Type B pancreatic cell (in vitro differentiated cells): ENCODE measurements at places on chromosomes 3 and 15.

DNA sequence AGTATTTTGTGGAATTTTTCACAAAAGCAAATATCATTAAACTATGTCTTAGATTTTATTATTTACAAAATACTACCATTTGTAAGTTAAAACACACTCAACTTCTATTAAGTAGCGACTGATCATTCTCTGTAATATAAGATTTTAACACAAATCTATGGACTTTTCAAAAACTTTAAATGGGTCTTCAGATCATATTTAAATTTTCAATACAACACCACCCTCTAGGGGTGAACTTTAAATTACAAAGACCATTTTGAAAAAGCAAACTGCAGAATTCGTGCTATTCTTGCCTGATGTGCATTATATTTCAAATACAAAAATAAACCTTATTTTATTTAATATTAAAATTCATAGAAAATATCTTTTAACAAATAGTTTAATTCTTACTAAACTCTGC is 8.2 kb upstream of the VGLL4 start:
- no peak for DNase-seq

DNA sequence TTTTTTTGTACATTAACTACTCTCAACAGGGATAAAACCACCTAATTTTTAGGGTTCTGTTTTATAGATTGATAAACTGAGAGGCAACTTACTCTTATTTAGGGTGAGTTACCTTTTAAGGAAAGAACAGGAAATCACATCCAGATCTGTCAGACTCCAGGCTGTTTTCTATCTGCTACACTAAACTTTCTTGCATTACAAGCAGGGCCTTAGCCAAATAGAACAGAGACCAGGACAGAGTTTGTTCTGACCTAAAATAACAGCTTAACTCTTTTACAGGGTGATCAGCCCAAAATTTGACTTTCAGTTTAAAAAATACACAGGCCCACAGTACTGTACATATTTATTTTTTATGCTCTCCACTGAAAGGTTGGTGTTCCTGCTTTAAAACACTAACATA is 38.6 kb downstream of the SGO1 start:
- no peak for DNase-seq

DNA sequence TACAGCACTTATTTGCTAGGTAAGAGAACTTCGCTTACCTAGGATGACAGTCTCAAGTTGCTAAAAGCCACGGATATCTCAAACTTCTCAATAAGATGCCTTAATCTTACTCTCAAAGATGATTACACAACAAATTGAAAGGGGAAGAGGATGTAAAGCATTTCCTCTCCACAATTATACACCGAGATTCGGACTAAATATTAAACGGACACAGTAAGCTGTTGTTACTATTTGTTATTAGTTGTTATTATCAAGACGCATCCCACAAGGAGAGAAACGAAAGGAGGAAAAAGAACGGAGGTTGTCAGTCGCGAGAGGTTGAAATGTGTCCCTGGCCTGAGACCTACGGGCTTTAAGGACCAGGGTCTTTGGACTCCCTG is 660 bp downstream of the ZNF106 start:
- DNase-seq, result no peak

DNA sequence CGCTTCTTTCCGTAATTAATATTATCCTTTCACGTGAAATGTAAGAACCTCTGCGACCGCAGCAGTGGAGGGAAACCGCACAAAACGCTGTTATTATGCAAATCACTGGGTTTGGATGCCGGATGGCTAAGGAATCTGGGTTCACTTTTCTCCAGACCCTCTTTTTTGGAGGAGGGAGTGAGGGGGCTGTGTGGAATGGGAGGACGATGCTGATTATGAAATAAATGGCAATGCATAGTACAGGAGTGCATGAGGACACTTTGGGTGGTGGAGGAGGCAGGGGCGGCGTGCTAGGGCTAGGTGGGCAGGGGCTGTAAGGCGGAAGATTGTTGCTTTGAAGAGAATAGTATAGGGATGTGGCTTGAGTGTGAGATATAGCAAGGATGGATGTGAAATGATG is 1.8 kb downstream of the CADM2 start:
- no peak for DNase-seq

- DNase-seq, result no peak
Measured at GRCh38 chr15:40110866-40111550, 2.3 kb upstream of the BMF start.

DNA sequence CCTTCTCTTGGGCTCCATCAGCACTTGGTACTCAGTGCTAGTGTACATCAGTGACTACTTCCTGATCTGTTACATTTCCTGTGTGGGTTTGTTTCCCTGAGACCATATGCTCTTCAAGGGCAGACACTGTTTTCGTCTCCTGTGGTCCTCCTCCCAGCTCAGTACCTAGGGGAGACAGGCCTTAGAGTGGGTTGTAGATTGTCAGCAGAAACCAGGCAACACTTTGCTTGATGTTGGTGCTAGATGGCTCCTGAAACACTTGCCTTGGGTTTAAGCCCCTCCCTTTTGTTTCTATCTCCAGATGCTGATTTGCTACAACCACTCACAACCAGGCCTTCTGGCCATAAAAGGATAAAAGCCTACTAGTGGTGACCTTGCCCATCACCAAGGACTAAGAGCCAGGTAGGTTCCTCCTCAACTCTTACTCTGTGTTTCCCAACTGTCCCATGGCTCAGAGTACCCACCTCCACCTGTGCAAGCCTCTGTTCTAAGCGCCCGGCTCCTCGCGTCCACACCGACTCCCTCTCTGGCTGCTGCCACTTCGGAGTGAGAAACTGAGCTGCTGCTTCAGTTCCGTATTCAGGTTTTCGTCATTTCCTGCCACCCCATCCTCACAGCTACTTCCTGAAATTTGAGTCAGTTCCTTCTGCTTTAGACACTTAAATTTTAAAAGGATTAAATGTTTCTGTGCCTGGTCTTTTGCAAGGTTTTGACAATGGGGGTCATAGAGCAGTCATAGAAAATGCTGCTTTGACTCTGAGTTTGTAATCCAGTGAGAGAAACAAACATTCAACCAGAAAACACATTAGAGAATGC is at the start of gene HCLS1:
TSS of gene HCLS1 (minus strand) at position 548 of the 816 bp plus-strand sequence. CDS start 2,556 bp downstream, outside the sequence.
- no peak for DNase-seq

DNA sequence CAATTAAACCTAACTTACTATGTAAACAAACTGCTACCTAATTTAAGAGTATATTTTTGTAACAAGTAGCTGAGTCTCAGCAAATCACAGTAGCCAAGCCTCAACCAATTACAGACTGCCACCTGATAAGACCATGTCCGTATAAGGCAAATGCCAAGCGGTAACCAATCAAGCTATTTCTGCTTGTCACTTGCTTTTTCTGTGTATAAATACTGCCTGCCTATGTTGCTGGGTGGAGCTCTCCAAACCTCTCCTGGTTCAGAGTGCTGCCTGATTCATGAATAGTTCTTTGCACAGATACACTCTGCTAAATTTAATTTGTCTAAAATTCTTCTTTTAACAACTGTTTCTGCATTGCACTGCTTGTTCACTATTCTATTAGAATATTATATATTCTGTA is 42.6 kb downstream of the ZNF148 start:
- DNase-seq, result no peak

DNA sequence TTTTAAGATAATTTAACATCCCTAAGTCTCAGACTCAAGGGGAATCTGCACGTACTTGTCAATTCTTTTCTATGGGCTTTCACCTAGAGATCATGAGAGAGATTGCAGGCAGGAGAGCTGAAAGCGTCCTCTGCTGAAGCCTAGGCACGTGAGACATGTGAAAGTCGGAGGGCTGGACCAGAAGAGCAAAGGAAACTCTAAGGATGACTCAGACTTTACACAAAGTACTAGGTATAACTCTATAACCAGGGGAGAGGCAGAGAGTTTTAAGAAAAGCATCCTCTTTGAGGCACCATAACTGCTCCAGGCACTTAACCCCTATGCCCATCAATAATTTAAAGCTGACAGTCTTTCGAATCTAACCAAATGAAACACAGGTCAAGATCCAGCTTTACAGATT is 436.6 kb downstream of the VGLL3 start:
- no peak for DNase-seq
